ENCODE measurements at places on chromosomes 1 and 21.

DNA sequence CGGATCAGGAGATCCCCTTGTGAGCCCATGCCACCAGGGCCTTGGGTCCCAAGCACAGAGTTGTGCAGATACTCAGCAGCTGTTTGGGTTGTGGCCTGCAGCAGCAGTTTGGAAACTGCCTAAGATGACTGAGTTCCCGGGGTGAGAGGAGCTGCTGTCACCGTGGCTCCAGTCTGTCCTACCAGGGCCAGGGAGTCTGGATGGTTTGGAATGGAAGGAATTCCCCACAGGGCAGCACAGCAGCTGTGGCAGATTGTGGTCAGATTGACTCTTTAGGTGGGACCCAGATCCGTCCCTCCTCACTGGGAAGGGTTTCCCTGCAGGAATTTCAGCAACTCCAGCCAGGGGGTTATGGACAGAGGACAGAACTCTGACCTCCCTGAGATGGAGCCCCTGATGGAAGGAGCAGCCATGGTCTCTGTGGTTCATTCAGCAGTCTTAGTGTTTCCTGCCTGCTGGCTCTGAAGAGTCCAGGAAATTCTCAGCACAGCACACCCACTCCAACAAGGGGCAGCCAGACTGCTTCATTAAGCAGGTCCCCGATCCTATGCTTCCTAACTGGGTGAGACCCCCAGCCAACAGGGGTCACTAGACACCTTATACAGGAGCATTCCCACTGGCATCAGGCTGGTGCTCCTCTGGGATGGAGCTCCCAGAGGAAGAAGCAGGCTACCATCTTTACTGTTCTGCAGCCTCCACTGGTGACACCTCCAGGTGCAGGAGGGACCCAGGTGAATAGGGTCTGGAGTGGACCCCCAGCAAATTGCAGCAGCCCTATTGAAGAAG, 51.5 kb upstream of the TNFSF4 start:
- no peak for DNase-seq

DNA sequence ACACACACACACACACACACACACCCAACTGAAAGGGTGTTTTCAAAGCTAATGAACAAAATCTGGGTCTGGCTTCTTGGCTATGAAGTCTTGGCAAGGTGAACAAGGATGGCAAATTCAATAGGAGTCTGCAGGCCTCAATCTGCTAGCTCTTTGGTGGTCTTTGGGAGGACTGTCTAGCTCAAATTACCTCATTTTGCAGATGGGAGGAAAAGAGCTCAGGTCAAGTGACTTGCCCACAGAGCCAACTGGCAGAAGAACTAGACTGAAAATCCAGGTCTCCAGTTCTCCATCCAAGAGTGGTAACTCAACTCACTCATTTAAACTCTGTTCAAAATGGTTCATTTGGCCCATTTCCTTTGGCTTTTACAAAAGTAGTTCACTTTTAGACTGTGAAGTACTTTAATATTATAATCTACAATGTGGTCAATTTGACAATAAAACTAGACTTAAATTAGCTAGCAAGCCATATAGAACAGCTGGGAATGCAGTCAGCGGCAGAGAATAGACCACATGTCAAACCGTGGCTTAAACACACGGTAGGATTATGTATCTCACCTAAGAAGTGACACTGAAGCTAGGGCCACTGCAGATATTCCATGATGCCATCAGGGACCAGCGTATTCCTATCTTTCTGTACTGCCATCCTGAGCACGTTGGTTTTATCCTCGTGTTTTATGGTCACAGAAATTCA, 112.9 kb downstream of the APP start:
- no peak for DNase-seq

GRCh38 chr1:64343105-64343822, 126.7 kb upstream of the CACHD1 start:
- DNase-seq = no peak

DNA sequence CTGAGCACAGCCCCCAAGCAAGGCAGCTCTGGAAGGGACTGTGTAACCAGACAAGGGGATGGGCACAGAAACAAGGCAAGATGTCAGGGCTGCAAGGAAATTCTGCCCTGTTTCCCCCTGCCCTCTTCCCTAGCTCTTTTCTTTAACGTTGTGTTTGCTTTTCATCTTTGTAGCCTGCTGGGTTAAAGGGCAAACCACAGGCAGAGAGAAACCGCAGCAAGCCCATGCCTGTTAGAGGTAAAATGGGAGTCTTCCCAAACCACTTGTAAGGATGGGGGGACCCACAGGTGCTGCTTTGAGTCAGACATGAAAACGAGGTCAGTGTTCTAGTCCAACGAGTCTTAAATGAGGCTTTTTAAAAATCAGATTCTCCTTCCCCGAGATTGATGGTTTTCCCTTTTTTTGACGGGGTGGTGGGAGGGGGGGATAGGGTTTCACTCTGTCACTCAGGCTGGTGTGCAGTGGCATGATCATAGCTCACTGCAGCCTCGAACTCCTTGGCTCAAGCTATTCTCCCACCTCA, 13.3 kb downstream of the TGFBR3 start:
- no peak for DNase-seq

GRCh38 chr1:89855413-89856123, 34.7 kb downstream of the LRRC8D start:
- DNase-seq = no peak

DNA sequence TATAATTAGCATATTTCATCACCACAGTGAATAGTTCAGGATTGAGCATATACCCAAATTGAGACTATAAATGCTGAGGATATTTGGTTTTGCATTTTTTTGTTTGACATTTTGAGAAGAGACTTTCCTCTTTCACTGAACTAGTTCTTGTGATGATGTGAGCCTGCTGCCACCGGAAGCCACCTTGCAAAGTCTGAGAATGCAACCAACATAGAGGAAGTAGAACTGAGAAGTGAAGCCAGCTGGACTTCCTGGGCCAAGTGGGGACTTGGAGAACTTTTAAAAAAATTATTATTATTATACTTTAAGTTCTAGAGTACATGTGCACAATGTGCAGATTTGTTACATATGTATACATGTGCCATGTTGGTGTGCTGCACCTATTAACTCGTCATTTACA, 102.3 kb downstream of the RPE65 start:
- peak; percentile 16 for DNase-seq

DNA sequence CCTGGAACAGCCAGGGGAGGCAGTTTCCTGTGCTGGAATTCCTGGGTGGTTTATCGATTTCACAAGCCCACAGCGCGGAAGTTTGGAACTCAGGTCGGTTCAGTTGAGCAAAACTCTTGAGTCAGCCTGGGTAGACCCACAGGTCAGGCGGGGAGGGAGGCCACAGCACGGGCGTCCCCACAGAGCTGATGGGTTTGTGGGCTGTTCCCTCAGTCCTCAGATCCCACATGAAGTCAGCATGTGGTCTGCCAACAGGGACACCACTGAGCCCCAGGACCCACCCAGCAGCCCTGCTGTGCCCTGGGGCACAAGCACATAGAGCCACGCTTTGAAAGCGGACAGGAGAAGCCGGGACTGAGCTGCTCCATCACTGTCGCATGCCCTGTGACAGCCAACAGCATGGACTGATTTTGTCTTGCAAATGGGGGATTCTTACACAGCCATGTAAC, 17.4 kb downstream of the BMP8A start:
- peak; percentile 53 for DNase-seq

- no peak for DNase-seq
These were observed 7.5 kb downstream of the CRYBG2 start for GRCh38 chr1:26346274-26347033.

DNA sequence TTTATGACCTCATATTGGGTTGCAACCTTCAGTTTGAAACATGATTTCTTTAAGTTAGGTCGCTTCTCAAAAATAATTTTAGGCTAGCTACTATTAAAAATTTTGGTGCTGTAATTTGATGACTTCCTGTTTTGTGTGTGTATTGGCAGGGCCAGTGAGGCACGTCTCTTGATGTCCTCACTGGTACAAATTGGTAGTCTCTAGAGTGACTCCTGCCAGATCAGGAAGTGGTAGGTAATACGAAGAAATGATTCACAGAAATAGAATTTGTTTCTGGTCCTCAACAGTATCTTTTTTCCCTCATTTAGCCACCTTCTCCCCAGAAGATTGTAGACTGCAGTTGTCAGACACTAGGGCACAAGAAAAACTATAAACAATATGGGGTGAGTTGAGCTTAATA, 120.9 kb upstream of the KIAA1614 start:
- DNase-seq = no peak

GRCh38 chr1:226541631-226542622, 6.6 kb upstream of the STUM start:
- DNase-seq = no peak

GRCh38 chr1:209205039-209205438, 378.5 kb upstream of the CAMK1G start:
- DNase-seq = no peak

DNA sequence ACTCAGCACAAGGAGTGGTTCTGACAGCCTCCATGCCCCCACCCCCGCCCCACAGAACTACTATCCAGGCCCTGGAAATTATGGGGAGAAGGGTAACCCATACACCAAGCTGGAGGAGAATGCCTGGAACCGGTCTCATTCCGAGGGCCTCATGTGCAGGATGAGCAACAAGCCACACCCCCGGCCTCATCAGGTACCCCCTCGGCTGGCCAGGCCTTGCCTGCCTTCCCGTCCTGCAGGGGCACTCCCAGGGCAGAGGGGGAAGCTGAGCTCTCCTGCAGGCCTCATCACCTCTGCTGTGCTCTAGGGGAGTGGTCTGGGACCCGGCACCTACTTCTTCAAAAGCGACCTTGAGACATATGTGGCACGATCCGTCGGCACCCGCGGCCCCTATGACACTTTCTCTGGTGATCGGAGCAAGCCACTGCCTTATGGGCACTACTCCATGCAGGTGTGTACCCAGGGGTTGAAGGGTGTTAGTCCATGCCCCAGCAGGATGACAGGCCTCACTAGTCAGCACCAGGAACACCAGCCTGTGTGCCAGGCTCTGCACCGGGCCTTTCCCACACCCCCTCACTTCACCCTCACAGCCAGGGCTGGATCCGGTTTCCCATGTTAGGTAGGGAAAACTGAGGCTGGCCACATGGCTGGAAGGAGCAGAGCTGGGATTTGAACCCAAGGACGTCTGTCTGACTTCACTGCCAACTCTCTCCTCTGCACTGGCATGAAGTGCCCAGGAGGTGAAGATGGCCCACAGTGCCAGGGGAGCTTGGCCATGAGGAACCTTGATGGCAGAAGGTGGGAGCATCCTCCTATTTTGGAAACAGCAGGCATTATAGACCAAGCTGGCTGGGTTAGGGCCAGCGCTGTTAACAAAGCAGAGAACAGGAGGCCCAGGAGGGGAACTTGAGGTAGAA, 10.9 kb upstream of the TTC22 start:
- no peak for DNase-seq

- no peak for DNase-seq
These were observed 40.3 kb downstream of the MT1HL1 start for GRCh38 chr1:236963920-236964319.

DNA sequence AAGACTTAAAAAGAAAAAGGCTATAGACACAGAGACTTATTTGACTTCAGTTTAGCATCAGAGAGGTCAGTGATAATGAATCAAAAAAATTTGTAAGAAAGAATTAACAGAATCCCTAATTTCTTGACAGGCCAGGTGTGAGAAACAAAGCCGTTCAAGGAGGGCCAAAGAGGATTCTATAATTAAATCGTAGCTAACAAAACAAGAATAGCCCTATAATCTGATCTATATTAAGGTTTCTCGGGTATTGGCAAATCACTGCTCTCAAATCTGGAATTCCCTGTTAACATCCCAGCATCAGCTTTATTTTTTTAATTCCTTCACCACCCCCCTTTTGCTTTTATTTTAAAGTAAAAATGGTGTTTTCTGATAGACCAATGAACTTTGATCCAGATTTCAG, 60.3 kb downstream of the PUM1 start:
- no peak for DNase-seq

- no peak for DNase-seq
These were observed 8.9 kb downstream of the FAM229A start for GRCh38 chr1:32353431-32353830.

GRCh38 chr1:81308191-81308590, 492.5 kb upstream of the ADGRL2 start:
- no peak for DNase-seq

DNA sequence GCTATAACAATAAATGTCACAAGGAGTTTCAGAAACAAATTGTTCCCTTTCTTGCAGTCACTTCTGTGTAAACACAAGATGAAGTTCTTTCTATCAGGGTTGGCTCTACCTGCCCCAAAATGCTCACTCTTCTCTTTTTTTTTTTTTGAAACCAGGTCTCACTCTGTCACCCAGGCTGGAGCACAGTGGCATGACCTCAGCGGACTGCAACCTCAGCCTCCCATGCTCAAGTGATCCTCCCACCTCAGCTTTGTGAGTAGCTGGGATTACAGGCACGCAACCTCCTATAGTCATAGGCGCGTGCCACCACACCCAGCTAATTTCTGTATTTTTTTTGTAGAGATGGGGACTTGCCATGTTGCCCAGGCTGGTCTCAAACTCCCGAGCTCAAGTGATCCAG, 10.5 kb upstream of the CTNNBIP1 start:
- no peak for DNase-seq

DNA sequence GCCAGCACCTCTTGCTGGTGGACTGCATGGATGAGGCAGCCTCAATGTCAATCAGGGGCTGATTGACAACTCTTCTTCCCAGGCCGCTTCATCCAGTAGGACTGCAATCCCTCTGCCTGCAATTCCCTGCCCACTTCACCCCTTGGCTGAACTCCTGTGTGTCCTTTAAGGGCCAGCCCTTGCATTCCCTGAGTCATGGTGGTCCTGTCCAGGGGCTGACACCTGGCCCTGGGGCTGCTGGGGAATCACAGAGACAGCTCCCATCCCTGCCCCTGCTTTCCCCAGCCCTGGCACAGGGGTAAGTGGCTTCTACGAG, 4.6 kb upstream of the EPS8L3 start:
- no peak for DNase-seq

DNA sequence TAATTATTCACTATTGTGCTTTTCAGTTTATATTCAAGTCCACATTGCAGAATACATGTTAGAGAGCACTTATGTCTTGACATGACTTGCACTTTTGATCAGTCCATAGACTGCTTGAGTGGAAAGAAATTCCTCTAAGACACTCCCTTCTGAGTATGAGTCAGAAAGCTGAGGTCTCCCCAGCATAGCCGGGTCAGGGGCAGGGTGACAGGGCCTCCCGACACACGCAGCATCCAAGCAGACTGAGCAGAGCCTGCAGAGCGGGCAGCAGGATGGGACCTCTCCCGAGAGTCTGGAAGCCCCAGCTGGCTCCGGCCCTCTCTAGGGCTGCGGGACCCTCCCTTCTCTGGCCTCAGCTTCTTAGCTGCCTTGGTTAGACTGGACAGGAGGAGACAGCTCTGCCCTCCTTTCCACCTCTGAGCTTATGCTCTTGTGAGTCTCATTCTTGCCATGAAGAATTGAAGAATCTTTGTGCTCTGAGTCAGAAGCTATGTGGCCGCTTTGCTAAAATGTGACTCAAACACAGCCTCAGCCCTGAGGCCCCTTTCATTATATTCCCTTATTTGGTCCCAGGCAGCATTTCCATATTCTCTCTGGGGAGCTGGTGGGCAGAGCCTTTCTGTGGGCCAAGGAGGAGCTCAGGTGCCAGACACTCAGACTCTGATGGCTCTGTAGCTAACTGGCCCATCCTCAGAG, 11.2 kb upstream of the CAPN2 start:
- no peak for DNase-seq

GRCh38 chr1:246503341-246503740, 3.7 kb downstream of the SMYD3 start:
- no peak for DNase-seq

Measured in GM12891 (cell line).